ENCODE measurements at places on chromosomes 16 and 17.

GRCh38 chr17:48520631-48521079 is 10.2 kb downstream of the HOXB1 start:
- no peak for DNase-seq

GRCh38 chr16:4682616-4683254 is 10.6 kb upstream of the NUDT16L1 start:
- peak; percentile 19 for DNase-seq

GRCh38 chr17:50649042-50649908 is 14.6 kb downstream of the ABCC3 start:
- no peak for DNase-seq

DNA sequence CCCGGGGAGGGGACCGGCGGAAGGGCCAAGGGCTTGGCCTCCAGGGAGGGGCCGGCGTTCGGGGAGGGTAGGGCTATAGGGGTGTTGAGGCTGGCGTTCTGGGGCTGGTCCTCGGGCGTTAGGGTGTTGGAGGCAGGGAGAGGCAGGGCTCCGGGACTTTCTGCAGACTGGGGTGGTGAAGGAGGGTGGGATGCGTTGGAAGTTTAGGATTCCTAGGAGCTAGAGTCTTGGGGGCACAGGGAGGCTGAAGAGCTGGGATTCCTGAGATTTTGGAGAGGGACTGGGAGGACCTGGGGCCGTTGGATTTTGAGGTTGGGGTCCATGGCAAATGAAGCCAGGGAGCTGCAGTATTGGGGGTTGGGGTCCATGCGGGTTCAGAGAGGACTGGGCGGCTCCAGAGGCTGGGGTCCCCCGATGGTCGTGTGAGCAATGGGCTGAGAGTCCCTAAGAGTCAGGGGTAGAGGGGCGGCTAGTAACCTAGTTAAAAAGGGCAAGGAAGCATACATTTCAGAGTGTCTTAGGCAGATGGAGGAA is 740 bp downstream of the NFATC2IP start:
- DNase-seq = no peak

GRCh38 chr16:1494129-1494640 is 1.0 kb downstream of the TELO2 start:
- no peak for DNase-seq

DNA sequence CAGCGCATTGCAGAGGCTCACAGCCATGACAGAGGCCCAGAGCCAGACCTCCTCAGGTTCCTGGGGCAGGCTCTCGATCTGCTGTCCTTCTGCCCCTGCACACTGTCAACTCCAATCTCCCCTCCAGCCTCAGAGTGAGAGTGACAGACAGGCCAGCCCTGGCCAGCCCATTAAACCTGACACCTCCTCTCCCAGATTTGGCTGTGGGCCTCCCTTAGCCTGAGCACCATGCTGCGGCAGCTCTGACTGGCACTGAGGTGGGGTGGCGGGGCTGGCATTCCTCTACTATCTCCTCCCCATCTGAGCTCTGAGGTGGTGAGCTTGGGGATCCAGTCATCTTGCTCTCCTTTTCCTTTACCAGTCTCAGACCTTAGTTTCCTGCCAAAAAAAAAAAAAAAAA is 15.5 kb upstream of the C1QL1 start:
- no peak for DNase-seq

DNA sequence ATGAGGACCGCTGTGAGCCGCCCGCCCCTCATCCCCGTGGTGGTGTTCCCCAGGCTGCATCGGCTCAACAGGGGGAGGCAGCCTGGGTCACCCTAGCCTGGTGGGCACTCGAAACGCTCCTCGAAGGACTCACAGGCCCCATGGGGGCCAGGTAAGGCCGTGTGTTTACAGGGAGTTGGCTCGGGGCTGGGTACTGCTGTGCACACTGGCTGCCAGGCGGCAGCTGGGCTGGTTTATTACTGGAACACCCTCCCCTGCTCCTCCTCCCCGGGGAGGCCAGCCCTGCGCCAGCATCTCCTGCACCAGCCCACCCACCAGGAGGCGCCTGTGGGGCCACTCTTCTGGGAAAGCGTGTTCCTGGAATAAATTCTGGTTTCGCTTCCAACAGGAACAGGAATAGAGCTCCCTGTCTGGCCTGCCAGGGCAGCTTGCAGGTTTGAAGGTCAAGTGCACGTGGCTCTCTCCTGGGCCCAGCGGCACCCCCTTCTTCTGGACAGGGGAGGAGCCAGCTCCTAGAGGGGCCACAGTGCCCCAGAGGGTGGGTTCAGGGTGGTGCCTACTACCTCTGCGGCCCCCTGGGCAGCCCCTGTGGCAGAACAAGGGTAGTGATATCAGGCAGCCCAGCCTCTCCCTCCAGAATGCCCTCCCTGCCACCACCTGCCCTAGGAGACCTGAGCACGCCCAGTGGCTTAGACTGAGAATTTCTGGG is 11.3 kb downstream of the MCRIP1 start:
- DNase-seq = no peak

- no peak for DNase-seq
Observed at GRCh38 chr17:17931159-17931558, 41.0 kb downstream of the TOM1L2 start.

- no peak for DNase-seq
Observed at GRCh38 chr16:72689851-72690250, 358.1 kb downstream of the ZFHX3 start.

DNA sequence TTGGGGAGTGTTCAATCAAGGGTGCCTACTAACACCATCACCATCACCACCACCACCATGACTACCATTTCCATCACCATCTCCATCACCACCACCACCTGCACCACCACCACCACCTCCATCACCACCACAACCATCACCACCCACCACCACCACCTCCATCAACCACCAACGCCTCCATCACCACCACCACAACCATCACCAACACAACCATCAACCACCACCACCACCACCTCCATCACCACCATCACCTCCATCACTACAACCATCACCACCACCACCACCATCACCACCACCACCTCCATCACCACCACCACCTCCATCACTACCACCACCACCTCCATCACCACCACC is 15.7 kb downstream of the MARCHF10 start:
- DNase-seq = no peak

DNA sequence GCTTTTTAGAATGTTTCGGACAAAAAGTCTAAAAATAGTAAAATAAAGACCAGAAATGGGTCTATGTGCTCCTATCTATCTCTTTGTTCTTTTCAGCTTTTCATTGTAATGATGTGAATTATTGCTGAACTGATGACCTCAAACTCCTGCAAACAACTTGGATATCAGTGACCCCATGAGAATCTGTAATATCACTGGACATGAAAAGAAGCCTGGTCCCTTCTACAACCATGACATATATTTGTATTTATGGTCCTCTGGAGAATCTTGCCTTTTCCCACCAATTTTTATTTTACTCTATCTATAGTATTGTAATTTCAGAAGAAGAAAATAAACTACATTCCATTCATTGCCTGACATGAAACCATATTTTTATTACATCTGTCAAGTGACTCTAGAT is 740.7 kb upstream of the CA10 start:
- DNase-seq = no peak

GRCh38 chr17:69908626-69909368 is 166.2 kb upstream of the KCNJ16 start:
- no peak for DNase-seq

- DNase-seq = no peak
Observed at GRCh38 chr17:79425686-79426085, 185.2 kb downstream of the RBFOX3 start.

DNA sequence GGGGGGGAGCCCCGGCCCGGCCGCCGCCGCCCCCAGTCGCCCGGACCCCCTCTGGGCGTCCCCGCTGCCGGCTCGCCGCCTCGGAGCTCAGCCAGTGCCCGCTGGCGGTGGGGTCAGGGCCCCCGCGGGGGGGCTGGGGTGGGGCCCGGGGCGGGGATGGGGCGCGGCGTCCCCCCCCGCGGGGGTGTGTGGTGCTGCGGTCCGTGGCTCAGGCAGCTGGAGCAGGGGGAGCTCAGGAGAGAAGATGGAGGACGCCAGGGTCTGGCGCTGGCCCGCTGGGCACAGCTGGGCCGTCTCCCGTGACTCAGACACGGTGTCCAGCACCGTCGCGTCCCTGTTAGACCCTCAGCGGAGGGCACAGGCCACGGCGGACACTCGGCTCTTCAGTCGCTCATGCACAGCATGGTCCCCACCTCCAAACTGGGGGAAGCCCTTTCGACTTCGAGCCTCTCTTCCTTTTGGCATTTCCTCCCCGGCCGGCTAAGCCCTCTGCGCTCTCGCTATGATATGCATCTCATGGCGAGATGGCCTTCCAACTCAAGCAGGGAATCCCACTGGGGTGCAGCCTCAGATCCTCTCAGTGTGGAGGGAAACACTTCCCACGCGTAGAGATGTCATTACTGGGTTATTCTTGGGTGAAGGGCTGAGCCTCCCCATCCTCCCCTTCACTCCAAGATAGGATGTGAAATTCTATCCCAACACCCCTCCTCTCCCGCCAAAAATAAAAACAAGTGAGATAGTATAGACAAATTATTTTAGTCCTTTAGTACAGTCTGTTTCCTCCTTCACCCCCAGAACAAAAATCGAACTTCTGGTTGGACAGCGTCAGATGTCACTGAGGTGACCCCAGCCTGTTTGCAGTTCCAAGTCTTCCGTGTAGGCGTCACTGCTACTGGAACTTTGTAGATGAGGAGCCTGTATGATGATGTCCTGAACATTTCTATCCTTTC is 522 bp upstream of the VEZF1 start:
- peak; percentile 20 for DNase-seq

GRCh38 chr16:4098501-4098900 is 17.7 kb downstream of the ADCY9 start:
- DNase-seq = no peak

- no peak for DNase-seq
Observed at GRCh38 chr16:30762991-30763725, 1.0 kb downstream of the RNF40 start.

DNA sequence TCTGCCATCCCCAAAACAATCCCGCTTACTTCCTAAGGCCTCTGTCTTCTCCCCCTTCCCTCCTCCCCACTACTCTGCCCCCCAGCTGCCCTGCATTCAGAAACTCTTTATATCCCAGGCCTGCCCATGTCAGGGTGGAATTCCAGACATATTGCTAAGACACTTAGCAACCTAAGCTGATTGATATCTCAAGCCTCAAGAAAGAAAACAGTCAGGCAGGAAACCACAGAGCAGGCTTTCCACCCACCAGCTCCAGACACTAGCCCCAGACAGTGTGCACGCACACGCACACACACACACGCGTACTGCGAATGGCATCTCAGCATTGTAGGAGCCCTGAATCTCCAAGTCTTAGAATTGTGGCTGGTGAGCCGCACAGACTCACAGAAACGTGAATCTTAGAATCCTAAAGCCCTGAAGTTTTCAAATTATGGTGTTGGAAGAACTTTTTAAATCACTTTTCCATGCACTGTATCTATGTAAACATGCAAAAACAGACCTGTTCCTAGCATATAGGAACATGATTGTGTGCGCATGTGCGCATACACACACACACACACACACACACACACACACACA is 8.8 kb upstream of the LPCAT2 start:
- DNase-seq = no peak

DNA sequence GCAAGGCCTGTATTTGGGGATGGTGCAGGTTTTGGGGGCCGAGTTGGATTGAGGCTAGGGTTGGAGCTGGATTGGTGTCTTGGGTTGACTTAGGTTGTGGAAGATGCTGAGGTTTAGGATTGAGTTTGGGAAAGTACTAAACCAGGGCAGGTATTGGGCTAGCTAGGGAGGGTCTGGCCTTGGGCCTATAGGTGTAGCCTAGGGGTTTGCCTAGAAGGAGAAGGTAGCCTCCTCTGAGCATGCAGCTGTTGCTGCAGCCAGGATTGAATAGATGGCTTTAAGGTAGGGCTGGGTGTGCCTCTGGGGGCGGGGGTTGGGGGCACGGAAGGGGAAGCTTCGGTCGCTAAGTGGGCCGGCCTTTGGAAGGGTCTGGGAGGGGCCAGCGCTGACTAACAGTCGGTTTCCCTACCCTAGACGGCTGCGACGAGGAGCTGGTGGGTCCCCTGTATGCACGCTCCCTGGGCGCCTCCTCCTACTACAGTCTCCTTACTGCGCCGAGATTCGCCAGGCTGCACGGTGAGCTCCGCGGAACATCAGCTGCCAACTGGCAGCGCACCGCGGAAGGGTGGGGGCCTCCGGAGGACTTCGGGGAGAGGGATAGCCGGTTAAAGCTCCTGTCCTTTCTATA is 1.2 kb downstream of the CNTNAP1 start:
- DNase-seq = no peak

DNA sequence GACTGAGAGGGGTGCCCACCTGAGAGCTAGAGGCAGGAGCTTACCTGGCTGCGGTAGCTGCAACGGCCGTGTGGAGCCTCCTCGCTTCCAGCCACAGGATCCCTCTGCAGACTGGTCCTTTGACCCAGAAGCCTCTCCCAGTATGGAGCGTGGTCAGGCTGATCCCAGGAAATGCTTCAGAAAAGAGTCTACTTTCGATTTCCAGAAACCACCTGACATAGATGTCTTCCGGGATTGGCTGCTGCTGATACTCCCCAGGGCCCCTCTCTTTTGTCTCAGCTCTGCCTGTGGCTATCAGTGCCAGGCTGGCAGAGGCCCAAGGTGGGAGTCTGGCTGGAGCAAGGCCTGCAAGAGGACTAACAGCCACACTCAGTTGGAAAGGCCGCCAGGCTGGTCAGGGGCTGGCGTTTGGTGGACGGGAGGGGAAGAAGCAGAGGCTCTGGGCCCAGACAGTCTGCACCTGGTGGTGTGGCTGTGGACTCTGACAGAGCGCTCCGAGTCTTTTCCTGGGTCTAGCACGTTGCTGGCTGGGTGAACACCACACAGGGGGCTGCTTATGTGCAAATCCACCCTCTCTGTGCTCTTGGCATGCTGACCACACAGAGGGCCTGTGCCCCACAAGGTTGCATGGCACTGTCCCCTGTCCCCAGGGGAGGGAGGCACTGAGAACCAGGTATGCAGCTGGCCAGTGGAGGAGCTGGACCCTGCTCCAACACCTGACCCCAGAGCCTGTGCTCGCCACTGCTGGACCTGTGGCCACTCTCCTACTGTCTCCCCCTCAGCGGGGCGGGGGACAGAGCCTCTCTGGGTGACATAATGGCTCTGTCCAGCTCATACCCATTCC is at the start of gene LGALS3BP:
LGALS3BP (minus strand) TSS at position 144 of the 844 bp plus-strand sequence. CDS start 2,732 bp downstream, outside the sequence.
- DNase-seq = no peak

- no peak for DNase-seq
Observed at GRCh38 chr17:57442401-57442823, 186.1 kb downstream of the MSI2 start.

DNA sequence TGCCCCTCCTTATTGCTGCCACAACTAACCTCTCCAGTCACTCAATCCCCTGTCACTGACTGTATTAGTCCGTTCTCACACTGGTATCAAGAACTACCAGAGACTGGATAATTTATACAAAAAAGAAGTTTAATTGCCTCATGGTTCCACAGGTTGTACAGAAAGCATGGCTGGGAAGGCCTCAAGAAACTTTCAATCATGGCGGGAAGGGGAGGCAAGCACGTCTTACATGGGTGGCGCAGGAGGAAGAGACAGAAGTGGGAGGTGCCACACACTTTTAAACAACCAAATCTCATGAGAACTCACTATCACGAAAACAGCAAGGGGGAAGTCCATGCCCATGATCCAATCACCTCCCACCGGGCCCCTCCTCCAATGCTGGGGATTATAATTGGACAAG is 86.0 kb upstream of the BCAR1 start:
- DNase-seq = no peak

- DNase-seq = peak; percentile 54
Observed at GRCh38 chr17:41811549-41812380, at the start of gene P3H4. TSS of gene P3H4 (minus strand) at chr17:41811949. CDS start at chr17:41811915, 34 bp downstream.

Measured in activated T-cell treated with anti-CD3 and anti-CD28 coated beads for 24 hours (primary cell).